Peyer's patch (tissue), 4 donors: ENCODE measurements at places on chromosomes 1 and 21.
A peak's percentile ranks its signal among the peaks of the same experiment; 100 is the strongest.

- H3K27me3 ChIP-seq: no peaks in the 10 kb centered on the region
- no peaks in the 10 kb centered on the region for H3K36me3 ChIP-seq
- H3K4me1 ChIP-seq: no peaks in the 10 kb centered on the region
- no peak overlapping the region for H3K4me3 ChIP-seq
- H3K27ac ChIP-seq: no peak overlapping the region
- DNase-seq: no peak
Observed at GRCh38 chr1:63703701-63704107, 70.1 kb upstream of the ROR1 start.

DNA sequence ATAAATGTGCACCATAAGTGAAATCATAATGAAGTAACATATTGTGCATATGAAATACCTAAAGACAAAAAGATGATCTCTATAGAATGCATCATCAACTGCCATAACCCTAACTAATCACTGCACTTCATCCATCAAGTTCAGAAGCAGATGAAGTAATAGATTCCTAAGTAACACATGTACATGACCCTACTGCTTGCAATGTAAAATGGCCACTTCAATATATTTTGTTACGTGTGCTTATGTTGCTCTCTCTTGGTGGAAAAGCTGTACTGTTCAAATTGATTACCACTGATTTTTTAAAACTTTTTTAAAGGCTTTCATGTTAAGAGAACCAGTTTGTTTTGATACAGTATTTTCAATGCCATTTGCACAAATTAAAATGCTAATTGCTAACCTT lies 141.8 kb downstream of the TTLL7 start:
- no peak overlapping the region for H3K4me3 ChIP-seq
- DNase-seq: no peak
- H3K4me1 ChIP-seq: no peaks in the 10 kb centered on the region
- H3K27me3 ChIP-seq: no peaks in the 10 kb centered on the region
- H3K27ac ChIP-seq: no peak overlapping the region

GRCh38 chr1:193799948-193800690 lies 613.7 kb upstream of the B3GALT2 start:
- no peak for DNase-seq
- H3K4me3 ChIP-seq: no peak overlapping the region
- H3K27me3 ChIP-seq: no peaks in the 10 kb centered on the region
- H3K27ac ChIP-seq: no peak overlapping the region
- no peaks in the 10 kb centered on the region for H3K4me1 ChIP-seq
- no peaks in the 10 kb centered on the region for H3K36me3 ChIP-seq

- H3K27ac ChIP-seq: no peak within 1 kb of the TSS
- H3K4me1 ChIP-seq: peaks cover 30% of the 10 kb centered on the region
- DNase-seq: no peak
- peaks cover 31% of the 10 kb centered on the region for H3K27me3 ChIP-seq
- no peaks in the 10 kb centered on the region for H3K36me3 ChIP-seq
Observed at GRCh38 chr1:6424619-6425593, at the start of gene ESPN. ESPN (plus strand) TSS chr1:6424776; CDS start chr1:6424956, 180 bp downstream.

GRCh38 chr1:115338457-115338820 lies 390 bp upstream of the NGF start:
- no peaks in the 10 kb centered on the region for H3K4me1 ChIP-seq
- DNase-seq: no peak
- H3K27ac ChIP-seq: no peak overlapping the region
- no peaks in the 10 kb centered on the region for H3K27me3 ChIP-seq
- H3K36me3 ChIP-seq: no peaks in the 10 kb centered on the region

DNA sequence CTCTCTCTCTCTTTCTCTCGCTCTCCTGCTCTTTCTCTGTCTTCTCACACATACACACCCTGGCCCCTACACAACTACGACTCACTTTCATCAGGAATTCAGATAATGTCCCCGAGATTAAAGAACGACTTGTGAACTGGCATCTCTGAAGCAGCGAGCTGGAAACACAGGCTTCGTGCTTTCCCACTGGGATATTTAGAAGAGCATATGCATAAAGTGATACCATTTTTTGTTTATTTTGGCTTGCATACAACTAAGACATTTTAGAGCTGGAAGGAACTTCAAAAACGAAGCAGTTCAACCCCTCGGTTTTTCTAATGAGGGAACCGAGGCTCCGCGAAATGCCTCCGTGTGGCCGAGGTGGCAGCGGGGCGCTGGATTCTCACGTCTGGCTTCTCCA lies 88.6 kb downstream of the ZBTB18 start:
- DNase-seq: no peak
- H3K4me1 ChIP-seq: no peaks in the 10 kb centered on the region
- H3K27me3 ChIP-seq: no peaks in the 10 kb centered on the region
- H3K4me3 ChIP-seq: no peak overlapping the region
- no peak overlapping the region for H3K27ac ChIP-seq

- H3K27ac ChIP-seq: no peak overlapping the region
- no peak for DNase-seq
- no peak overlapping the region for H3K4me3 ChIP-seq
- H3K27me3 ChIP-seq: no peaks in the 10 kb centered on the region
- no peaks in the 10 kb centered on the region for H3K4me1 ChIP-seq
Observed at GRCh38 chr1:14840374-14840773, 241.9 kb downstream of the KAZN start.

DNA sequence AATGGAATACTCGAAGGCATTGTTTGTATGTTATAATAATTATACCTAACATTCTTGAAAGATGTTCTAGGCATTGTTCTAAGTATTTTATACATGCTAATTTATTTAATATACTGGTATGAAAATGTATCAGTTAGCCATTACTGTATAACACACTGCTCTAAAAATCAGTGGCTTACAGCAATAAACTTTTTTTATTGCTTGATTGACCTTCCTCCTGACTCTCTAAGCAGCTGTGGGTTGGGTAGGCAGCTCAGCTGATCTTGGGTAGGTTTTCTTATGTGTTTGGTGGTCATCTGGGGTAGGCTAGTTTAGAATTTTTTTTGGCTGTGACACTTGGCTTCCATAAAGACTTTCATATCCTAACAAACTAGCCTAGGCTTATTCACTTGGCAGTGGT lies 100.2 kb upstream of the SYT6 start:
- no peak overlapping the region for H3K4me3 ChIP-seq
- DNase-seq: no peak
- H3K27me3 ChIP-seq: no peaks in the 10 kb centered on the region
- H3K27ac ChIP-seq: no peak overlapping the region
- no peaks in the 10 kb centered on the region for H3K4me1 ChIP-seq

DNA sequence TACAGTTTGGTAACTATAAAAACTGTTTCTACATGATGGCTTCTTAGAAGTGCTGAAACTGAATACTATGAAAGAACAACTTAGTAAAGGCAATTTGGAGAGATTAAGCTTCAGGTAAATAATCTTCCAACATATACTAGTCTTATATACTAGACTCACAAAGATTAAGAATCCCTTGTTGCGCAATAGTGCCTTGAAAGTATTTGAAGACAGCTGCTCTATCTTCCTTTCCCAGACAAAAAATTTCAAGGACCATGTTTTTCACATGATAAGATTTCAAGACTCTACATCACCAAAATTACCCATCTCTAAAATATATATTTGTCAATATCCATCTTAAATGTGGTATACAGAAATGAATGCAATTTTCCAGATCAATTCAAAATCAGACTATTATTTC lies 37.7 kb upstream of the ASPM start:
- H3K27ac ChIP-seq: no peak overlapping the region
- no peaks in the 10 kb centered on the region for H3K27me3 ChIP-seq
- H3K4me1 ChIP-seq: no peaks in the 10 kb centered on the region
- no peaks in the 10 kb centered on the region for H3K36me3 ChIP-seq
- H3K4me3 ChIP-seq: no peak overlapping the region

GRCh38 chr1:202170726-202171125 lies 10.3 kb upstream of the PTPN7 start:
- H3K27ac ChIP-seq: no peak overlapping the region
- H3K4me3 ChIP-seq: no peak overlapping the region
- H3K4me1 ChIP-seq: no peaks in the 10 kb centered on the region
- H3K27me3 ChIP-seq: no peaks in the 10 kb centered on the region

DNA sequence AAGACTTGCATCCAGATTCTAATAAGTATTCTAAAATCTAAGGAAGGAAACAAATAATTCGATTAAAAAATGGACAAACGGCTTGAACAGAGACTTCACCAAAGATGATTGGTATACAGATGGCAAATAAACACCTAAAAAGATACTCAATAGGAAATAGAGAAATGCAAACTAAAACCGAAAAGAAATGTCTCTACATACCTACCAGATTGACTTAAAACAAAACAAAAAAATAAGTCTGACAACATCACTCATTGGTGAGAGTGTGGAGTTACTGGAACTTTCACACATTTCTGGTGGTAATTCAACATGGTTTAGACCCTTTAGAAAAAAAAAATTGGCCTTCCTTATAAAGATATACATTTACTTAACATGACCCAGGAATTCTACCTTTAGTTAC lies 869.8 kb downstream of the TTLL7 start:
- no peaks in the 10 kb centered on the region for H3K4me1 ChIP-seq
- H3K27ac ChIP-seq: no peak overlapping the region
- no peak for DNase-seq
- no peaks in the 10 kb centered on the region for H3K36me3 ChIP-seq

DNA sequence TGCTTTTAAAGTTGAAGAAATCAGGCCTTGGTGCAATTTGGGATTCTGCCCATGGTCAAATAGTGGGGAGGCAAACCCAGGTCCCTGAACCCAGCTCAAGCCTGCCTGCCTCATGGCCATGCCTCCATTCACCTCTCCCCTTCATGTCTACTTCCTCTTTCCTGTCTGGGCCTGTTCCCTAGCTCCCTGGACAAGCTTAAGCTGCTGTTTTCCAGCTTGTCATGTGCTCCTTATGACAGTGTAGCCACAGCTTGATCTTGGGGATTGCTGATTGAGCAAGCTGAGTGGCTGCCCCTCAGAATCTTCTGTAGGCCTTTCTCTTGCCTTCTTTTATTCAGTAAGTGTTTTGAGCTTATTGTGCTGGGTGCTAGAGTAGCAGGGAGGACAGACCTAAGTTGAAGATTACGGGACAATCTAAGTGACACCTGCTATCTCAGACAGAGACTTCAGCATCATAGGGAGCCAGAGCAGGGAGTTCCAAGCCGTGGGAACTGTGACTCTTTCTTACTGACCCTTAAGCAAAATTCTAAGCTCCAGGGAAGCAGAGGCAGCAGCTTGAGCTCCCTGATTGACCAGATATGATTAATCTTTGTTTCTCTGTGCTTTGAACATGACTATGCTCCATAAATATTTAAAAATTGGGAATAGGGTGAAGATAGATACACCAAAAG lies 520 bp upstream of the MR1 start:
- peaks cover 9% of the 10 kb centered on the region for H3K4me1 ChIP-seq
- DNase-seq: no peak
- peak overlapping the region; percentile 59 for H3K4me3 ChIP-seq
- H3K27ac ChIP-seq: peak overlapping the region; percentile 91
- H3K36me3 ChIP-seq: no peaks in the 10 kb centered on the region
- no peaks in the 10 kb centered on the region for H3K27me3 ChIP-seq

- H3K27ac ChIP-seq: no peak overlapping the region
- H3K4me3 ChIP-seq: no peak overlapping the region
- H3K36me3 ChIP-seq: no peaks in the 10 kb centered on the region
- no peak for DNase-seq
- H3K27me3 ChIP-seq: no peaks in the 10 kb centered on the region
Observed at GRCh38 chr1:188432427-188432826, 1603.7 kb downstream of the PLA2G4A start.

DNA sequence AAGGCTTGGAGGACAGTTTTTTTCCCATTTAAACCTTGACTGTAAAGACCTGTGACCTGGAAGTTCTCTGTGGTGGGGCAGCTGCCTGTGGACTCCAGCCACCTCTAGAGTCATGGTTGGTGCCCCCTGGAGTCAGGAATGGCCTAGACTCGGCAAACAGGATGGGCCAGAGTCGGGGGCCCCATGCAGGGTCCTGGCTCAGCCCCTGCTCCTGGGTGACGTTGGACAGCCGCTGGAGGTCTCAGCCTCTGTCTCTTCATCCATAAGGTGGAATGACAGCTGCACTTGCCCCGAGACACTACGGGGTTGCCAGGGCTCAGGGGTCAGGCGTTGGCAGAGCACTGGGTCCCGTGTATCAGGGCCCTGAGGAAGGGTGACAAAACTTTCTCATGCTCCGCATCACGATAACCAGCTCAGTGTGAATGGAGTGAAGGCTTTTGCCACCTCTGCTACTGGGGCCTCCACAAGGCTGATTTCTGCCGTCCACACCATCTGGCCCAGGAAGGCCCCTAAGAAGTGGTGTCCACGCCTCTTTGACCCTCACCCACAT lies 58.5 kb upstream of the TTC34 start:
- no peaks in the 10 kb centered on the region for H3K36me3 ChIP-seq
- no peaks in the 10 kb centered on the region for H3K4me1 ChIP-seq
- H3K4me3 ChIP-seq: no peak overlapping the region
- H3K27ac ChIP-seq: no peak overlapping the region

GRCh38 chr1:48588061-48588460 lies 116.1 kb upstream of the SPATA6 start:
- H3K36me3 ChIP-seq: no peaks in the 10 kb centered on the region
- H3K4me3 ChIP-seq: no peak overlapping the region
- H3K4me1 ChIP-seq: no peaks in the 10 kb centered on the region
- no peaks in the 10 kb centered on the region for H3K27me3 ChIP-seq
- H3K27ac ChIP-seq: no peak overlapping the region

GRCh38 chr1:196577386-196577785 lies 30.9 kb downstream of the KCNT2 start:
- H3K36me3 ChIP-seq: no peaks in the 10 kb centered on the region
- no peak overlapping the region for H3K4me3 ChIP-seq
- no peaks in the 10 kb centered on the region for H3K27me3 ChIP-seq
- no peak overlapping the region for H3K27ac ChIP-seq
- no peaks in the 10 kb centered on the region for H3K4me1 ChIP-seq

- no peaks in the 10 kb centered on the region for H3K36me3 ChIP-seq
- no peaks in the 10 kb centered on the region for H3K4me1 ChIP-seq
- H3K27me3 ChIP-seq: no peaks in the 10 kb centered on the region
- no peak overlapping the region for H3K4me3 ChIP-seq
- no peak for DNase-seq
Observed at GRCh38 chr1:96987186-96987703, 265.7 kb downstream of the PTBP2 start.

GRCh38 chr21:29777160-29777559 lies 162.6 kb downstream of the GRIK1 start:
- no peaks in the 10 kb centered on the region for H3K27me3 ChIP-seq
- no peak for DNase-seq
- no peak overlapping the region for H3K27ac ChIP-seq
- no peaks in the 10 kb centered on the region for H3K4me1 ChIP-seq

DNA sequence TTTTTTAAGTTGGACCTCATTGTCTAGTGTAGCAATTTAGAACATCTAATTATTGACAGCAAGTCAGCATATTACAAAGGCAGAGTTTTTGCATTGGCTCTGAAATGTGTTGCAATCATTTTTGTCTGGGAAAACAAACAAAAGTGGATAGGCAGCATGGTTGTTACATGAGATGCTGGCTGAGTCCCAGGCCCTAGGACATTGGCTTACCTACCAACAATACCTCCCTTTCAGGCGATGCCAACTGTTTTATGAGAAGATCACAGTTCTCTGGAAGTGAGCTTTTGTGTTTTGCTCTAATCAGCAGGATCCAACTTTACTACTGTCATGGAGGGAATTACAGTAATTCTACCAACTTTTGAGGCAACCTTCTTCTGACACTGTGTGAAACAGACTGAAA lies 71.5 kb upstream of the CXADR start:
- no peak for DNase-seq
- no peak overlapping the region for H3K4me3 ChIP-seq
- no peak overlapping the region for H3K27ac ChIP-seq
- H3K27me3 ChIP-seq: no peaks in the 10 kb centered on the region
- H3K4me1 ChIP-seq: no peaks in the 10 kb centered on the region

- H3K27me3 ChIP-seq: no peaks in the 10 kb centered on the region
- H3K36me3 ChIP-seq: no peaks in the 10 kb centered on the region
- no peak overlapping the region for H3K27ac ChIP-seq
- no peaks in the 10 kb centered on the region for H3K4me1 ChIP-seq
- no peak for DNase-seq
Observed at GRCh38 chr1:157539568-157539967, 12.7 kb downstream of the FCRL5 start.
